ENCODE measurements at places on chromosomes 6 and 20. TPM values are rescaled to one million over a fixed set of nuclear protein-coding genes. Genes with fewer than 3 reads are reported as not detected.

DNA sequence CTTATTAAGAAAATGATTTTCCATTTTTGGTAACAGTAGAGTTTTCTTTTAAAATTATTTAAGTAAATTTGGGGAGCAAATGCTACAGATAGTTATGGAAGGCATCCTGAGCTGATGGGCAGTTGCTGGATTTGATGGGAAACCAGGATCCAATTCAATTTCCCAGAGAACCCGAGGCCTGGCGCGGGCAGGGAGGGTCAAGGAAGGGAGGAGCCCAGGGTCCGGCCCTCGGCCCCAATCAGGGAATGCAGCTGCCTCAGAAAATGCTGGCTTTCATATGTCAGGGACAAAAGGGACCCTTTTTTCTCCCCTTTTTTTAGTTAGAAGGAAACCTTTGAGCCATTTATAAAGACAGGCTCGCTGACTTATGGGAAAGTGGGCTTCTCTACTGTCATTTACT, 42.1 kb downstream of the CTCFL start:
- no peak for DNase-seq

The DEFB123 gene
- not detected for polyA plus RNA-seq

GRCh38 chr20:54364365-54364764, 111.0 kb upstream of the DOK5 start:
- no peak for DNase-seq

The PSORS1C1 gene
- polyA plus RNA-seq, result 0.48 TPM

The SLC35D3 gene
- polyA plus RNA-seq, result 1.8 TPM

- no peak for DNase-seq
Observed at GRCh38 chr6:135474362-135474761, 23.2 kb downstream of the AHI1 start.

The TUBB1 gene
- polyA plus RNA-seq, result 5.7 TPM

The FLRT3 gene
- 14.5 TPM for polyA plus RNA-seq

DNA sequence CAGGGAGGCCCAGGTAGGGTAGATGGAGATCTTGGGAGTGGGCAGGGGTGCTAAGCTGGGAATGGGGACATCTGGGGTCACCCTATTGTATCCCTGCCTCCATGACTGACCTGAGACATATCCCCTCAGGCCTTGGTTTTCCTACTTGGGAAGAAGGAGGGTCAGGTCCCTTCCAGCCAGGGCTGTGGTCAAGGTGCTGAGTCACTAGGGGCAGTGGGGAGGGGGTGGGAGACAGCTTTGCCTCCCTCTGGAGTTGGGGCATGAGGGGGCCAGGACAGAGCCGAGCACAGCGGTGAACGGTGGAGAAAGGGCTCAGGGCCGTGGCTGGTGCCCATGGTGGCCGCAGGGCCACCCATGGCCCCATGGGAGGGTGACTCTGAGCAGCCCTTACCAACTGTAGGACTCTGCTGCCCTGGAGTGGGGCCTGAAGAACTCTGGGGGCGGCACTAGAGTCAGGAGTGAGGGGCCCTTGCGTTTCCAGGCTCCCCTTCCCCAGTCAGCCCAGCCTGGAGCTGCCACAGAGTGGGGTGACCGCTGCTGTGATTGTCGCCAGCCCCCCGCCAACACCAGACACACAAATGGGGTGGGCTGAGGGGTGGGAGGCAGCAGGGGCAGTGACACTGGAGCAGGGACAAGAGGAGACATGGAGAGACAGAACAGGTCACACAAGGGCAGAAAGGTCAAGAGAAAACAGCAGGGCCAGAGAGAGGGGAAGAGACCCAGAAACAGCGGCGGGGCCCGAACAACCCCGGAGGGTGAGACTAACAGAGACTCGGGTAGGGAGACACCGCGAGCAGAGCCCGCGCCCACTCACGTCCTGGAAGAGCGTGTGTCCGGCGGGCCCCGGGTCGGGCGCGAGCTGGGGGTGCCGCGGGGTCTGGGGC, 576 bp downstream of the NECAB3 start:
- DNase-seq, result peak; percentile 63

The RCAN2 gene
- 3.1 TPM for polyA plus RNA-seq

The PSMA7 gene
- polyA plus RNA-seq, result 207 TPM

The OR2B3 gene
- polyA plus RNA-seq, result not detected

The PHACTR1 gene
- polyA plus RNA-seq, result 12.1 TPM

The OVOL2 gene
- polyA plus RNA-seq, result 8.5 TPM

GRCh38 chr6:25165177-25165576, 114.0 kb upstream of the CARMIL1 start:
- DNase-seq, result no peak

DNA sequence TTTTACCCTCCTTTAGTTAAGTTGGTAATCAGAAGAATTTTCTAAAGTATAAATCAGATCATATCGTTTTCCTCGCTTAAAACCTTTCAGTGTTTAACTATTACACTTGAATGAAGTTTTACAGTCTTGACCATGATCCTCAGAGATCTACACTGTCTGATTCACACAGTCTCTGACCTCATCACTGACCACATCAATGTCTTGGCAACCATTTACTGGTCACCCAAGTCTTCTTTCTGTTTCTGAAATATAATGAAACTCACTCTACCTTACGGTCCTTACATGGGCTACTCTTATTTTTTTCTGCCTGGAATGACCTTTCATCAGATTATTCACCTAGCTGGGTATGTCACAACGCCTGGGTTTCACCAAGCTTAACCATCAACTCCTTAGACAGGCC, 71.4 kb downstream of the ADGB start:
- no peak for DNase-seq

The APOM gene
- 4.6 TPM for polyA plus RNA-seq

DNA sequence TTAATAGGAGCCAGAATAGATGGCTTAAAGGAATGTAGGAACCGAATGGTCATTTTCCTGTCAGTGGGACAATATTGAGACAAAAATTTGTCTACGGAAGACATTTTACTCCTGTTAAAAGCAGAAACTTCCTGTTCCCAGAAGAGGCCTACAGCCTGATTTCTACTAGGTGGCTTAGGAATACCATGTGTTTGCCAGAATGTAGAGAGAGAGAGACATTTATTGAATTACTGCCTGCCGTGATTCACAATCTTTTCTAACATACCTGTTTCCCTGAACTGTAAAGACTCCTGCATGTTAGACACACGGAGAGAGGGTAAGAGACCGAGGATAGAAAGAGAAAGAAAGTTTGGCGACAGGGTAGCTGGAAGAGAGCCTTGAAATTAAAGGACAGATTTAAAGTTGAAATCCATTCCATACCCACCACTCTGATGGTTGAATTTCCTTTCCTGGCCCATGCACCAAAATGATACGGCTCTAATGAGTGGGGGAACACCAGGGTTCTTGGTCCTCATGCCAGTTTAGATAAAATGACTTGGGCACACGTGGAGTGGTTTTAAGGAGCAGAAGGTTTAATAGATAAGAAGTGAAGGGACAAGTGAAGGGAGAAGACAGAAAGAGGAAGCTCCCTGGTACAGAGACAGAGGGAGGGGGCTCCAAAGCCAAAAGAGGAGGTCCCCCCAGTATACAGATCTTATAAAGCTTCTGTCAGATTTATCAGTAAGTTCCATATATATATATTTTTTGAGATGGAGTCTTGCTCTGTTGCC, 22.5 kb downstream of the NCOA3 start:
- DNase-seq, result no peak

DNA sequence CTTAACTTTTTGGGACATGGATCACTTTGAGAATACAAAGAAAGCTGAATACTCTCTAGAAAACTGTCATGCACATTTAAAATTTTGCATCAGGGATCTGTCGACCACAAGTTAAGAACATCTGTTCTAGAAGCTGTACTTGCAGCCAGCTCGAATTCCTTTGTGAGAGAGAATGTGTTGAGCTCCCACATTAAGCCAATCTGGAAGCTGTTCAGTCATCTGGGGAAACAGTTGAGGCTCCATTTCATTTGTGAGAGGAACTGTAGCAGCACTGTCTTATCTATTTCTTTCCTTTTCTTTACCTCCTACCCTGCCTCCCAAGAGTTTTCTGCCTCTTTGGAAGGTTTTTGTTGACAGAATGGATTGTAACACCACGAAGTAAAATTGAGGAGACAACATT, 50.8 kb downstream of the KAT14 start:
- no peak for DNase-seq

The CGAS gene
- 6.6 TPM for polyA plus RNA-seq

GRCh38 chr6:44470115-44470464, 82.6 kb downstream of the CDC5L start:
- no peak for DNase-seq

DNA sequence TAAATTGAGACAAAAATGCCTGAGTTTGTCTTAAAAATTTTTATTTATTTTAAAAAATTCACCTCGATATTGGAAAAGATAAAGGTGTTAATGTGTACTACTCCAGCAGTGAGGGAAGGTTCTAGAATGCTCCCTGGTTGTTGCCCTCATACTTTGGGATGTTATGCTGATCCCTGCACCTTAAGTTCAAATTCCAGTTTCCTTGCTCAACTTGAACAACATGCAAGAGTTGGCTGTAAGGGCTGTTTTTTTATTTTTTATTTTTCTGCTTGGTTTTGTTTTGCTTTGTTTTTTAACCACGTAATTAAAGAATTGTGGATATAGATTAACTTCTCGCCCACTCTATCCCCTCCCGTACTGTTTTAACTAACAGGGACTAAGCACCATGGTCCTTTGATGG, 158.7 kb upstream of the CITED2 start:
- DNase-seq, result no peak

The MAP3K4 gene
- polyA plus RNA-seq, result 46.0 TPM

GRCh38 chr20:3720626-3721025, 8.2 kb upstream of the SIGLEC1 start:
- no peak for DNase-seq

- no peak for DNase-seq
Observed at GRCh38 chr6:149907317-149907716, 9.4 kb upstream of the RAET1E start.

DNA sequence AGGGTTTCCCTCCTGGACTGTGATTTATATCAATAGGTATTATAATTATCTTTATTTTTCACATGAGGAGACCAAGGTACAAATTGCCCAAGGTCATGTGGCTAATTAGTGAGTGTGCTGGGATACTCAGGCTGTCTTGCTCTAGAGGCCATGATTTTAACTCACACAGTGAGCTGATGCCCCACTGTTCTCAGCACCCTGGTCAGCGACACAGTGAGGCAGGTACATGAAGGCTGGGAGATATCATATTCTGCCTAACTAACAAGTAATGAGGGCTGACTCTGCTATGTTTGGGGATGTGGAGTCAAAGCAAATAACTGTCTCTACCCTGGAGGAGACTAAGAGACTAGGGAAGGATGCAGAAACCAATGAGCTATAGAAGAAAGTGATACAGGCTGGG, 501.1 kb downstream of the PTPRT start:
- peak; percentile 45 for DNase-seq

The SLC12A5 gene
- 1.5 TPM for polyA plus RNA-seq

The DLGAP4 gene
- polyA plus RNA-seq, result 64.5 TPM

DNA sequence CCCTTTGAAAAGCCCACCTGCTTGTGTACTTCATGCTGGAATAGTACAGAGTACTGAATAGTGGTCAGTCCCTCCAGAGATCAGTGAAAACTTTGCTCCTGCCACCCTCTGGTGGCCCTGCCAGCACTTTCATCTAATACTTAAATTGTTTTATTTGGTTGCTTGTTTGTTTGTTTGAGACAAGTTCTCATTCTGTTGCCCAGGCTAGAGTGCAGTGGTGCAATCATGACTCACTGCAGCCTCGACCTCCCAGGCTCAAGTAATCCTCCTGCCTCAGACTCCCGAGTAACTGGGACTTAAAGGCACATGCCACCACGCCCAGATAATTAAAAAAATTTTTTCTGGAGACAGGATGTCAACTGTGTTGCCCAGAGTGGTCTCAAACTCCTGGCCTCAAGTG, 9.1 kb downstream of the FAM83D start:
- no peak for DNase-seq

DNA sequence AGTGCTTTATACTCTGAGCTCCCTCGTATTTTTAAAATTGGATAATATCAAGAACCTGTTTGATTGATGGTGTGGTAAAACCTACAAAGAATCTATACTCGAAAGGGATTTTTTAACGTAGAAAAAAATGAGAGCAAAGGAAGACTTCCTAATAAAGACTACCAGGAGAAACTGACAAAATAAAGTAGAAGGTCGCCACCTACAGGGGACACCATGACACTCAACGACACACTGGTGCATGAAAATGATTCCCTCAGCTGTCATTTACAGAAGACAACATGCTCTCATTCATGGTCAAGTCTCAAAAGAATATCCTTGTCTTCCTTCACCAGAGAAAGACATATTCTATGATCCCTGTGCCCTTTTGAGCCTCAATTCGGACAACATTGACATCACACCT, 10.1 kb upstream of the NHSL1 start:
- no peak for DNase-seq

The MOG gene
- not detected for polyA plus RNA-seq

DNA sequence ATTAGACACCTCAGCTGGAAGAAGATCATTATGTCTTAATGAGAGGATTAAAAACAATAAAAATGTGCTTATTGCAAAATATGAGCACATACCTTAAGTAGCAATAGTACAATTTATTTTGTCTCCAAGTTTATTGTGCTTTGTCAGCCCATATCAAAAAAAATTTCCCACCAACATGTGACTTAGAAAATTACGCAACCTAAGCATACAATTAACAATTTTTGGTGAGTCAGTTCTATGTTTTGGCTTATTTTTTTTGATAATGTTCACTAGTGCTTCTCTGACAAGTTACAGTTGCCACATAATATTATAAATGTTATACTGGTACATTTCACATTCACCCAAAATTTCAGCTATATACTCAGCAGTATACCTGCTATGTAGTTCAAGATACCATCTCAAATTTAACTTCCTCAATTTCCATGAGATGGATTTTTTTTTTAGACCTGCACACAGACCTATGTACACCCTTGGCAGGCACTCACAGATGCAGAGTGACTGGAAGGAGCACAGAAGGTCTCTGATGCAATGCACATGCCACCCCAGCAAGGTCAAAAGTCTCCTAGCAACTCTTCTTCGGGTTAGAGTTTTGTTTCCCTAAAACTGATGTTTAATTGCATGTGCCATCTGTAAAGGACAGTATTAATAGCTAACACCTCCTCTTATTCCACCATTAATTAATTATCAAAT, 112.4 kb downstream of the PRKN start:
- no peak for DNase-seq

DNA sequence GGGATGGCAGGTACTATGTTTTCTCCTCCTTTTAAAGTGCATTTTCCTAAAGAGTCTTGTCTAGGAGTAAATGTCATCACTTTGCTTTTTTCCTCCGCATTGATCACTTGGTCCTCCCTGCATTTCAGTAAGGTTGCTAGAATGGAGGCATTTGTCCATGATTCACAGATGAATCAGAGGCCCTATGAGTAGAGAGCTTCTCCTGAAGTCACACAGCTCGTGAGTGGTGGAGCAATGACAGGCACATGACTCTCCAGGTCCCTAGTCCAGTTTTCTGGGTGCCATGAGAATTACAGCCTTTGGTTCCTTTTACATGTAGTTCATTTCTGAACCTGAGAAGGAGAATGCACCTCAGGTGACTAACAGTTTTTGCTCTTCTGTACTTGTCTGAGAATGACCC, 50.5 kb downstream of the HLA-A start:
- no peak for DNase-seq

The SEC23B gene
- 43.0 TPM for polyA plus RNA-seq

GRCh38 chr20:49287555-49288249, 9.8 kb upstream of the ZNFX1 start:
- DNase-seq, result no peak
